Choroid plexus epithelial cell (primary cell): ENCODE measurements at places on chromosomes 16 and 17.

DNA sequence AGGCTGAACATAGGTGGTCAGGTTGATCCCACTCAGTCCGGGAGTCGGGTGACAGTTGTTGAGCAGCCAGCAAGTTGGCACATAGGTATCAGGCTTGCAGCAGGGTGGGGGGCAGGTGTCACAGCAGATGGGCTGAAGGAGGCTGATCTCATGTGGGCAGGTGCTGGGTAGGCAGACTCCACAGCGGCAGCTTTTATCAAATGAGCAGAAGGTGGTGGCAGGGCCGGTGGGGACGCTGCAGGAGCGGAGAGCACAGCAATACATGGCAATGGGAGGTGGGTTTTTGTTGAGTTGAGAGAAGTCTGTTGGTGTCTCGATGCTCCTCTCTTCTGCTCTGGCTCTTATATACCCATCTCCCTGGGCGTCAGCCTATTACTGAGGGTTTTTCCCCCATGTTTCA, at the start of gene KRTAP3-1:
TSS of gene KRTAP3-1 (minus strand) at position 318 of the 400 bp plus-strand sequence. CDS start at position 264, 54 bp downstream.
- DNase-seq, result no peak

- peak; percentile 2 for DNase-seq
Observed at GRCh38 chr17:80195671-80196529, 24.2 kb downstream of the SGSH start.

GRCh38 chr16:50061326-50061725, 4.4 kb upstream of the HEATR3 start:
- no peak for DNase-seq

GRCh38 chr17:10033449-10033848, 128.4 kb upstream of the RCVRN start:
- DNase-seq, result no peak

GRCh38 chr17:36980280-36980761, 31.6 kb downstream of the AATF start:
- peak; percentile 48 for DNase-seq

DNA sequence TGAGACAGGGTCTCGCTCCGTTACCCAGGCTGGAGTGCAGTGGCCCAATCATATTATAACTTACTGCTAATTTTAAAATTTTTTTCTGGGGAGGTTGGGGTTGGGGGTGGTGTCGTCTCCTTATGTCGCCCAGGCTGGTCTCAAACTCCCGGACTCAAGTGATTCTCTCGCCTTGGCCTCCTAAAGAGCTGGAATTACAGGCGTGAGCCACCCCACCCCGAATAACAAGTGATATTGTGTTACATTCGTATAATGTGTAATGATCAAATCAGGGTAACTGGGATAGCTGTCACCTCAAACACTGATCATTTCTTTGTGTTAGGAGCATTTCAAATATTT, 16.2 kb upstream of the KPNA2 start:
- DNase-seq, result no peak

DNA sequence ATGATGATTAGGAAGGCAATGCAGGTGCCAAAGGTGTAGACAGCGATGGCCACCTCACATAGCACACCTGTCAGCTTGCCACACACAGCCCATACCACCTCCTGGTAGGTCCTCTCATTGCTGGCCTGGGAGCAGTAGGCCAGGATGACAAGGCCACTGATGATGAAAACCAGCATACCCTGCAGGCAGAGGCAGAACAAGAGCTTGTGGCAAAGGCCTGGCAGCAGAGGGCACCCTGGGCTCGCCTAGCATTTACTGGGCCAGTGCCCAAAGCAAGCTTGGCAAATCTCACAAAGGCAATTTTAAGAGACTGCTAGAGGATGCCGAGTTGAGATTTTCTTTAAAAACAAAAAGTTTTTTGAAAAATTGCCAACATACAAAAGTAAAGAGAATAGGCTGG, 5.9 kb downstream of the SLC38A7 start:
- DNase-seq, result no peak

DNA sequence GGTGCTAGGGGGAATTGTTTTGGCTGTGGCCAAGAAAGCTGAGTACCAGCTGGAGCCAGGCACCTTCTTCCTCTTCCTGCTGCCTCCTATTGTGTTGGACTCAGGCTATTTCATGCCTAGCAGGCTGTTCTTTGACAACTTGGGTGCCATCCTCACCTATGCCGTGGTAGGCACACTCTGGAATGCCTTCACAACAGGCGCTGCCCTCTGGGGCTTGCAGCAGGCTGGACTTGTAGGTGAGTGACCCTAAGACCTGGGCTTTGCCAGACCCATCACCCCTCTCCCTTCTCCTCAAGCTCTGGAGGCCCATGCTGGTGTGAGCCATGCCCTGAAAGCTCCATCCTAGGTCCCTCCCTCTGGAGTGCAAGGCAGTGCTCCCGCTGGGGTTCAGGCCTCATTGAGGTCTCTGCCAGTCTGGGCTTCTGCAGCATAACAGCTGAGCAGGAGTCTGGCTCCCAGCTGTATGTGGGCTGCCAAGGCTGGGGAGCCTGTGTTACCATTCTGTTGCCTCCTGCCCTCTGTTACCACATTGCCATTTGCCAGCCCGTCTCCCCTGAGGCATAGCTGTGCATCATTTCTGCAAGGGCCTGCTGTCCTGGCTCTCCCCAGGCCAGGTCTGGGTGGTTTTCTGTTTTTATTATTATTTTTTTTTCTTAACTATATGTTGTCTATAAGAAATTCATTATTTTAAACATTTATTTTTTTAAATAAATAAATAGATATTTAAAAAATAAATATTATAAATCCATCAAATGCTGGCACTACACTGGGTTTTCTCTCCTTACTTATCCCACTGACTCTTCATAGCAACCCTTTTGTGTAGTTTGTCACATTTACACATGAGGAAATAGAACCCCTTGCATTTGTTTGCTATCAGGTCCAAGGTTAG, 4.1 kb downstream of the SLC9A5 start:
- no peak for DNase-seq

DNA sequence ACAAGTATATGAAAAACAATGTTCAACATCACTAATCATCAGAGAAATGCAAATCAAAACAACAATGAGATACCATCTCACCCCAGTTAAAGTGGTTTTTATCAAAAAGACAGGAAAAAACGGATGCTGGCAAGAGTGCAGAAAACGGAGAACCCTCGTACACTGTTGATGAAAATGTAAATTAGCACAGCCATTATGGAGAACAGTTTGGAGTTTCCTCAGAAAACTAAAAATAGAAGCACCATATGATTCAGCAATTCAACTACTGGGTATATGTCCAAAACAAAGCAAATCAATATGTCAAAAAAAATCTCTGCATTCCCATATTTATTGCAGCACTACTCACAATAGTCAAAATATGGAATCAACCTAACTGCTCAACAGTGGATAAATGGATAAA, 50.1 kb upstream of the CES5A start:
- no peak for DNase-seq

- DNase-seq, result no peak
Observed at GRCh38 chr17:59047616-59048015, 59.1 kb downstream of the TRIM37 start.

DNA sequence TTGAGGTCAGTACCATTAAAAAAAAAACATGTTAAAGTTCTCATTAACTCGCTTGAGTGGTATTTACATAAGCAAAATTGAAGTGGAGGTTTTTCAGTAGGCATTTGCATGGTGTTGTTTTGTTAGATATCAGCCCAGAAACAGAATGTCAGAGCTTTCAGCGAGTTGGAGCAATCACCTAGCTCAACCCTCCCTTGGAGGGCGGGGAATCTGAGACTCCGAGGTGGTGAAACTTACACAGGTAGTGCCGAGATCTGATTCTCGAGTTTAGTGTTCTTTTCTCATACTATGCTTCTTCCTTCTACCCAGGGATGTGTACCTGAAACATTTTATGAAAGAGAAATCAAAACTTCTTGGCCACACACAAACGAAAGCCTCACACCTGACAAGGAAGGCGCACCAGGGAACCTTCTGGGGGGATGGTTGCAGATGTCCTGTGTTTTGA, 6.6 kb downstream of the SEC14L1 start:
- no peak for DNase-seq

DNA sequence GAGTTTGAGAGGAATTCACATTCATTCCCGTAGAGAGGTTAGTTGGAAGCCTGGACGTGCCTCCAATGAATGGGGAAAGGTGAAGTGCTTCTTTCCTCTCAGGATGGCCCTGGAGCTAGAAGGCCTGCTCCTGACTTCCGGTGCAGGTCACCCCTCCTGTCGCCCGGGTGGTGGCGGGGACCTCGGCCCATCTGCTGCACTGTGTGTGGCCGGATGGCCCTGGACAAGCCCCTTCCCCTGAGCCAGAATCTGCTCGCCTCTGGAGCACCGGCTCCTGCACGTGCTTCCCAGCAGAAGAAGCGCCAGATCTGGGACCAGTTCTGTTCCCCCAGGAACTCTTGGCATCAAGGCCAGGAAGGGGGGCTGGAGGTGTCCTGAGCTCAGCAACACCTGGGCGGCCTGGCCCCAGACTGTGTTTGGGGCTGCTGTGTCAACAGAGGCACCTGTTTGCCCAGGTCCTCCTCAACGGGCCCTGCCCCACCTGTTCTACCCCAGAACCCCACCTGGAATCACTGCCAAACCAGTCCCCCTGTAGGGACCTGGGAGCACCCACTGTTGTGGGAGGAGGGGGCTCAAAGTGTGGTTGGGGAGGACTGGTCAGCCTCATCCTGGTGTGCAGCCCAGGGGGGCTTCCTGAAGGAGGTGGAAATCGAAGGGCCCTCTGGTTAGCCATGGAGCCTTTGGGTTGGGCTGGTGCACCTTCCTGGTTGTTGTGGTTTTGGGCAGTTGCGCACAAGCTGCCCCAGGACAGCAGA, 5.1 kb upstream of the PERCC1 start:
- DNase-seq, result no peak

DNA sequence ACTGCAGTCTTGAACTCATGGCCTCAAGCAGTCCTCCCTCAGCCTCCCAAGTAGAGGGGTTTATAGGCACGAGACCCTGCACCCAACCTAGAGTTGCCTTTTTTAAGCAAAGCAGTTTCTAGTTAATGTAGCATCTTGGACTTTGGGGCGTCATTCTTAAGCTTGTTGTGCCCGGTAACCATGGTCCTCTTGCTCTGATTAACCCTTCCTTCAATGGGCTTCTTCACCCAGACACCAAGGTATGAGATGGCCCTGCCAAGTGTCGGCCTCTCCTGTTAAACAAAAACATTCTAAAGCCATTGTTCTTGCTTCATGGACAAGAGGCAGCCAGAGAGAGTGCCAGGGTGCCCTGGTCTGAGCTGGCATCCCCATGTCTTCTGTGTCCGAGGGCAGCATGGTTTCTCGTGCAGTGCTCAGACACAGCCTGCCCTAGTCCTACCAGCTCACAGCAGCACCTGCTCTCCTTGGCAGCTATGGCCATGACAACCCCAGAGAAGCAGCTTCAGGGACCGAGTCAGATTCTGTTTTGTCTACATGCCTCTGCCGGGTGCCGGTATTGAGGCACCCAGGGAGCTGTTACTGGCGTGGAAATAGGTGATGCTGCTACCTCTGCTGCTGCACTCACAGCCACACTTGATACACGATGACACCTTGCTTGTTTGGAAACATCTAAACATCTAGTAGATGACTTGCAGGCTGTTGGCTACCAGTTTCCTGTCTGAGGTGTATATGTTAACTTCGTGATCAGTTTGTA, 3.3 kb downstream of the RPL13 start:
- no peak for DNase-seq

GRCh38 chr16:87692176-87692575, 73.6 kb downstream of the KLHDC4 start:
- no peak for DNase-seq

- DNase-seq, result no peak
Observed at GRCh38 chr16:28082624-28083023, 19.1 kb upstream of the GSG1L start.

GRCh38 chr17:37360632-37361031, 15.2 kb upstream of the C17orf78 start:
- DNase-seq, result no peak
